ENCODE measurements at places on chromosomes 12 and 14.

DNA sequence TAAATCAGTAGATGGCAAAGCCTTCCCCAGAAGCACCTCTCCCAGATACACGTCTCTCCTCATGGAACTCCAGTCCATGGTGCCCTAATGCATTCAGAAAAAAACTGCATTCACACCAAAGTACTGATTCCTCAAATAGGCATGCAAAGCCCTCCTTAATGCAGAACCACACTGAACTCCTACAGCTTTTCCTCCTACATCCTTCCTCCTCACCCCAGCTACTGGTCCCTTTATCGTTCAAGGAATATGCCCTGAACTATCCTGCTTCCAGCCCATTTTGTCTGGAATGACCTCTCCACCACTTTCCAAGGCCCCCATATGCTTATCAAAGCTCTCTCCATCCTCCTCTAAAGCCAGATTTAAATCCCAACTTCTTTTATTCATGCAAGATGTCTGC is 21.3 kb downstream of the SMUG1 start:
- DNase-seq, result no peak

- DNase-seq, result no peak
Measured at GRCh38 chr12:131445184-131445774, 265.6 kb upstream of the SFSWAP start.

DNA sequence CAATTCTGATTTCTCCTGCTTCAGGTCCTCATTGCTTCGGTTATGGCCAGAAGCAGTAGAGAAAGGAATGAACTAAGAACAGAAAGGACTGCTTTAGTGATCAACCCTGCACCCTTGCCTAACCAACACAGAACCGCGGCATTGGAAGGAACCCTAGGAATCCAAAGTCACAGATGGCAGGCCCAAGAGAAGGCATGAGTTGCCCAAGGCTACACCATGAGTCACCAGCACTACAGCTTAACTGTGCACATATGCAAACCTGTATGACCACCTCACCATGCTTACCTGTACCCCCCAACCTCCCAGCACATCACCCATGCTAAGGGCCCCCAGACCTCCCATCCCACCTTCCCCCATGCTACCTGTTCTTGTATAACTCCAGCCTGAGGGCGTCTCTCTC is 25.9 kb upstream of the BLTP3B start:
- no peak for DNase-seq

DNA sequence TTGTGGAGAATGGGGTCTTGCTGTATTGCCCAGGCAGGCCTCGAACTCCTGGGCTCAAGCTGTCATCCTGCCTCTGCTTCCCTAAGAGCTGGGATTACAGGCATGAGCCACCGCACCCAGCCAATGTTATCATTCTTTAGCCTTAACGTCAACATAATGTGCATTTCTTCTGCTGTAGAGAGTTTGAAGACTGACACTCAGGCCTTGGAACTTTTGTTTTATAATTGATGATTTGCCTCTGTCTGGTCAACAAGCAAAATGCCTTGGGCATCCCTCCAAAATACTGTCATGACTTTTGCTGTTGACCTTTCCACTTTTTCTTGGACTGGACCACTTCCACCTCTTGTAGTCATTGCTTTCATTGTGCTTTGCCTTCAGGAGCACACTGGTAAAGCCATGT is 29.0 kb downstream of the FAM234B start:
- no peak for DNase-seq

GRCh38 chr12:95790917-95791849 is 619 bp upstream of the NTN4 start:
- DNase-seq, result no peak

DNA sequence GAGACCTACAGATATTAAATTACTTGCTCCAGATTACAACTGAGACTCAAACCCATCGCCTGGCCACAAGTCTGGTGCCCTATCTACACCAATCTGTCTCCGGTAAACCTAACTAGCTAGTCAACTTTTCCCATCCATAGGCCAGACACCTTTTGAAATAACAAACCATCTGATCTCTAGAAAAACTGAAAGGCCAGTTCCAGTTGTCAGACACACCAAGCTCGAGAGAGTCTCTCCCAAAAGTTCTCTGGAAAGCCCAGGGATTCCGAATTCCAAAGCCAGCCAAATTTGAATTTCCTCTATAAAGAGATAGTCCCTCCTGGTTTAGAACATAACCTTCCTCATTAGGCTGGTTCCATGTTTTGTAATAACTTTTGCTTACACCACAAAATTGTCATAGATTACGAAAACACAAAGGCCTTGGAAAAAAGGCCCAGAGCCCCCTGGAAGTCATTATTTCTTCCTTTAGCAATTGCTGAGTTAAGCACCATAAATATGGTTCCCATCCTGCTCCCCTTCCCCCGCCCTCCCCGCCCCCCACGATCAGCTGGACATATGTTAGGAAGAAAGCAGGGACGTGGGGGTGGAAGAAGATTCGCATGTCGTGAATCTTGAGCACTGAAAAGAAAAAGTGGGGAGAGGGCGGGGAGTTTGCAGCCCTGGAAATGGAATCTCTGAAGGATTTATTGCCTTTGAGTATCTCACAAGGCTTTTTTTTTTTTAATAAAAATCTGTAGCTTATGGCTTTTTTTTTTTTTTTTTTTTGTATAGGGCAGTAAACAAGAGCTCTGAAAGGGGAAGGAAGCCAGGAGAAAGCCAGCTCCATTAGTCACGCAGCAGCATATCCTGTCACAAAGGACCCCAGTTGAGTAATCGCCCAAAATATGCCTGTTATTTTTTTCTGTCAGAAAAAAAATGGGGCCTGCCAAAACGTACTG is 110.4 kb downstream of the ZFP36L1 start:
- DNase-seq, result peak; percentile 15

DNA sequence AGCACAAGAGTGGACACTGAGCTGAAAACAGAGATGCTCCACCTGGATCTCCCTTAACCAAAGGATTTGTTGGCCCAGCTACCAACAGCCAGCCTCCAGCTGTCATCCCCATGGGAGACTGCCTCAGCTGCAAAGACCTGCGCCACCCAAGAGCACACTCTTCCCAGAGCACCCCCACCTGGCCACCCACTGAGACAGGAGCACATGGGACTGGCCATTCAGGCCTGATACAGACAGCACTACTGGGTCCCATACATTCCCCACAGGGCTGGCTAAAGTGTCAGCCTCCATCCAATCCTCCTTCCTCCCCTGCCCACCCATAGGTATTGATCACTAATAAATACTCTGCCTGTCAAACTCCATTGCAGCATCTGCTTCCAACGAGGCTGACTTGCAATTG is 241.5 kb downstream of the BCL11B start:
- no peak for DNase-seq

GRCh38 chr12:12721176-12721751 is 4.1 kb downstream of the CDKN1B start:
- DNase-seq, result no peak

- DNase-seq, result no peak
Measured at GRCh38 chr14:56394826-56395530, 184.6 kb upstream of the TMEM260 start.

DNA sequence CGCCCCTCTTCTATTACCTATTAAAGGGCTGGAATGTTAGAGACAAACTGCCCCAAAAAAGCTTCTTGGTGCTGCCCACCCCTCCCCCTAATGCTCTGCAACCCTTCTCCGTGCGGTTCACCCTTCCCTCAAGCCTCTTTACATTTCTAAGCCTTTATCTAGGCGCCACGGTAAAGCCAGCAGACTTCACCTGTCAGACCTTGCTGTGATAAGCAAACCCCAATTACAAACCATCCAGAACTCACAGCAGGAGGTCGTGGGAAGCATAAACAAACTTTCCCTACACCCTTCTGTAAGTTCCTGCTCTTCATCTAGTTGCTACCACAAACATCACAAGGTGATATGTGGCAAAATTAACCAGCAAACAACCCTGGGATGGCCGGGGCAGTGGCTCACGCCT is 56.8 kb downstream of the MOK start:
- no peak for DNase-seq

GRCh38 chr12:116544656-116545055 is 14.5 kb upstream of the MAP1LC3B2 start:
- no peak for DNase-seq

DNA sequence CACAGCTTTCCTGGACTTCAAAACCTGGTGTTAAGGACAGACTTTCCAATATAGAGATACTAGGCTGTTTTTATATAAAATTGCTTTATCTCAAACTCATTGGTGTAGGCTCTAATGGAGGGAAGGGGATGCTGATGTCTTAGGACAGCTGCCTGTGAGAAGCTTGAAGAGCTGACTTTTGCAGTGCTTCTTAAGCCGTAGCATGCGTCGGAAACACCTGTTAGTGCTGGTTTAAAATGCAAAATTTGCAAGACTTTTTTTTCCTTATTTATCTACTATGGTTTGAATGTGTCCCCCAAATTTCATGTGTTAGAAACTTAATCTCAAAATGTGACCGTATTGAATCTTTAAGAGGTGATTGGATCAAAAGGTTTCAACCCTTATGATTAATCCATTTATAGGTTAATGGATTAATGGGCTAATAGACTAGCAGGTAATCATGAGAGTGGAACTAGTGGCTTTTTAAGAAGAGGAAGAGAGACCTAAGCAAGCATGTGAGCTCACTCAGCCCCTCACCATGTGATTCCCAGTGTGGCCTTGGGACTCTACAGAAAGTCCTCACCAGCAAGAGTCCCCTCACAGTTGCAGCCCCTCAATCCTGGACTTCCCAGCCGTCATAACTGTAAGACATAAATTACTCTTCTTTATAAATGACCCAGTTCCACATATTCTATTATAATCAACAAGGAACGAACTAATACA is 60.9 kb upstream of the FUT8 start:
- DNase-seq, result no peak

- no peak for DNase-seq
Measured at GRCh38 chr12:68591734-68592418, 18.8 kb upstream of the RAP1B start.

GRCh38 chr12:55972042-55972441 is 1.8 kb upstream of the RAB5B start:
- DNase-seq, result no peak

DNA sequence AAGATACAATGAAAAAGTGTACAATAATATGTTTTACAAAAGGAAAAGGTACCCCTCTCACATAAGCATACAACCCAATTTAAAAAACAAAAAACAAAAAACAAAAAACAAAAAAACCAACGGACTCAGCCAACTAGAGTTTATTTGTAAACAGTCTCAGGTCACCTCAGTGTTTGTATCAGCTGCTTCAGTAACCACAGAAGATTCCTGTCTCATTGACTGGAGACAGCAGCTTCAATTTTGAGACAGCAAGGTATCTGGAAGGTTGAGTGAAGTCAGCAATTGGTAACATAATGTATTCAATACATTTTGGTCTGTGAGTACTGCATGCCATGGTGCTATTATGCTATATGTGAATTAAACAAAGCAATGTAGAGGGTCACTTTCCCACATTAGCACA is 201.7 kb downstream of the AKAP6 start:
- no peak for DNase-seq

DNA sequence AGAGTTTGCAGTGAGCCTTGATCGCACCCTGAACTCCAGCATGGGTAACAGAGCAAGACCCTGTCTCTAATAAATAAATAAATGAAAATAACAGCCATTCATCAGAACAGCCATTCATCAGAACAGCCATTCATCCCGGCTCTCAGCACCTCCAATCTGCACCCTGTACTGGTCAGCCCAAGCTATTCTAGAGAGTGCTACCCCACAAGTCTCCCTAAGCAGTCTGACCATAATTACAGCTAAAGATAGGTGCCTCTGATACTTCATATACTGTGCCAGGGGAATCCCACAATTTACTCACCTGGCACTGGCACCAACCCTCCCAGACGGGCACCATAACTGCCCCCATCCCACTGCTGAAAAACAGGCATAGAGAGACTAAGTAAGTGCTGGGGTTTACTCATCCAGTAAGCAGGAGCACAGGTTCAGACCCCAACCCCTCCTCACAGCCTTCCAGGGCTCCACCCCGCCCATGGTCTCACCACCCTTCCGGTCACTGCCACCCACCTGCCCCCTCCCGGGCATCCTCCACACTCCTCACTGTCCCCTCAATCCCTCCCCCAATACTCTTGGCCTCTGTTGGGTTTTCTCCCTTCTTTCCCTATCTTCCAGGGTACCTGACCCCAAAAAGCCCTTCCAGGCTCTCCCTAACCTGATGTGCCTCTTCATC is 15.2 kb upstream of the EIF5 start:
- no peak for DNase-seq

DNA sequence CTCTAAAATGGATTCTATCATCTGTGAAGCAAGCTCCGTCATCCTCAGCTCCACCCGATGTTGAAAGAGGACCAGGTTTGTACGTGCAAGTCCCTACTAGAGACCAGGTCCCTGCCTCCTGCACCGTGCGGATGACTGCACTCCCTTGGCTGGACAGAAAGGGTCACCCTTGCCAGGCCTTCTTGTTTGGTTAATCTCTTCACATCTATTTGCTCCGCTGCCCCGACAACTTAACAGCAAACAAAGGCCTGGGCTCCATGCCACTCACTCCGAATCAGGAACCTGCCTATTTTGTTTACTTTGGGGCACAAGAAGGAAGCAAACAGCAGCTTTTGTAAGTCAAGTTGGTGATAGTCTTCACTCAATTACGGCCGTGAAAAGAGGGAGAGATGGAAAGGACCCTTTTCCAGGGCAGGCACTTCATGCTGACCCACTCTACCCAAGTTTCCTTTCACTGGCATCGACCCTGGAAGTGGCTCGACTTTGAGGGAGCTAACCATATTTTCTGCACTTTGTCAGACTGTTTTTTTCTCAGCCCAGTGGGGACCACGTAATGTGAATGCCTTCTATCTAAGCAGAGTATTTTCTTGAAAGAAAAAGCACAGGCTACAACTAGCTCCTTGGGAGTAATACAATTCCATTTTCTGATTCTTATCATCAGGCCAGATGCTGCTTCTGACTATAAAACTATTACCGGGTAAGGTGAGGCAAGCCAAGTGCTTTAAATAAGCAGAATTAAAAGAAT is 202.6 kb downstream of the FOXN3 start:
- no peak for DNase-seq

DNA sequence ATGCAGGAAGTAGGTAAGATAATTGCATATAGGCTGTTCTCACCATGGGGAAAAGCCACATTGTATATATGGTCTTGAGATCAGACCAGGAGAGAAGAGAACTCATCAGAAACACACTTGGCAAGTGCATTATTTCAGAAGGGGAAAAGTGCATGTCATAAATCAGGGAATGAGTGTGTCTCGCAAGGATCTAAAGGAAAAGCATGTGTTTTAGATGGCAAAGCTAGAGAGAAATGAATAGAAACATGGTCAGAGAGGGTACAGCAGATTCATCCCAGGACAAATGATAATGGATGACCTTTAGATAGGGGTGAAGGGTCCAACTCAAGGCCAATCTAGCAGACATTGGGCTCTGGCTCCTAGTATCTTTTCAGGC is 230.2 kb upstream of the NAV3 start:
- DNase-seq, result no peak
